Pulmonary artery endothelial cell (primary cell): ENCODE measurements at places on chromosomes 5 and 9. TPM values are rescaled to one million over a fixed set of nuclear protein-coding genes. Genes with fewer than 3 reads are reported as not detected.

DPYSL3 gene
- total RNA-seq, result 138 and 161 TPM in 2 replicates

NTRK2 gene
- total RNA-seq, result under 0.01 and 0.04 TPM in 2 replicates

OR1Q1 gene
- not detected in 2 replicates for total RNA-seq

MEIKIN gene
- 0.07 TPM in 1 of 2 replicates, not detected in the other for total RNA-seq

SPDL1 gene
- total RNA-seq, result 18.5 and 34.1 TPM in 2 replicates

RORB gene
- under 0.01 TPM in 1 of 2 replicates, not detected in the other for total RNA-seq
